ENCODE measurements at places on chromosomes 3 and 15. TPM values are rescaled to one million over a fixed set of nuclear protein-coding genes. Genes with fewer than 3 reads are reported as not detected.

Gene ACKR4
- total RNA-seq: not detected

Gene MOBP
- 0.06 TPM for total RNA-seq

Gene CDHR4
- total RNA-seq: 0.44 TPM

Gene GHSR
- total RNA-seq: not detected

Gene EFHB
- 0.72 TPM for total RNA-seq

Gene VWA5B2
- 0.40 TPM for total RNA-seq

Gene GLDN
- total RNA-seq: 0.07 TPM

Gene ADGRG7
- not detected for total RNA-seq

Gene ANKUB1
- total RNA-seq: 0.06 TPM

Gene OR5K2
- not detected for total RNA-seq

Gene PARP15
- not detected for total RNA-seq

Gene MCF2L2
- total RNA-seq: 0.10 TPM

Gene GOLGA6L7
- total RNA-seq: not detected

Gene ZPLD1
- 0.06 TPM for total RNA-seq

Gene CYP1A2
- not detected for total RNA-seq

Gene KLF15
- total RNA-seq: 0.08 TPM

Gene MAGEL2
- total RNA-seq: not detected

Measured in A549 treated with CORT108297 at 1 μM for 4 hours (cell line).